ENCODE measurements at places on chromosomes 5 and 9.

DNA sequence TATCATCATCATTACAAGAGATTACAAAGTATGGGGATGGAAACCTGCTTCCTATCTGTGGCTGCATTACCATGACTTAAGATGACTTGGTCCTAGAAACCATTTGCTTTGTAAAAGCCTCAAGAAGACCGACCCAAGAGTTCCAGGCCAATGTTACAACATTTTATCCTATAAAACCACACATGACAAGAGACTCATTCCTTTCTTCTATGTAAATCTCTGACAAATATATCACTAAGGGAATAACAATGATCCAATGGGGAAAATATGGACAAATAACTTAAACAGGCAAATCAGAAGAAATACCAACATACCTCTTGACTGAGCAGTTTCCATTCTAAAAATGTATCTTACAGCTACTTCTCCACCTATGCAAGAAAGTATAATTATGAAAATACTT is 44.3 kb upstream of the VPS13A start:
- DNase-seq, result no peak

DNA sequence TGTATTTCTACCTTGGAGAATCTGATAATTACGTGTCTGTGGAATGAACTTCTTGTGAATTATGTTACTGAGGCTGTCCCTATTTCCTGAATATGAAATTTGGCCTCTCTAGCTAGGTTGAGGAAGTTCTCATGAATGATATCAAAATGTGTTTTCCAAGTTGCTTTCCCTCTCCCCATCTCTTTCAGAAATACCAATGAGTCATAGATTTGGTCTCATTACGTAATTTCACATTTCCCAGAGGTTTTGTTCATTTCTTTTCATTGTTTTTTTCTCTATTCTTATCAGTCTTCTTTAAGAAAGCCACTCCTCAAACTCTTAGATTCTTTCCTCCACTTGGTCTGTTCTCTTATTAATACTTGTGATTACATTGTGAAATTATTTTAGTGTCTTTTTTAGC is 923.8 kb upstream of the CDH9 start:
- no peak for DNase-seq

GRCh38 chr5:87916320-87916719 is 352.3 kb downstream of the TMEM161B start:
- no peak for DNase-seq

- DNase-seq, result no peak
Observed at GRCh38 chr9:97572892-97573365, 60.2 kb downstream of the TSTD2 start.

- DNase-seq, result no peak
Observed at GRCh38 chr5:68699966-68700365, 393.8 kb upstream of the SLC30A5 start.

GRCh38 chr5:78773655-78774054 is 125.1 kb upstream of the LHFPL2 start:
- DNase-seq, result no peak

DNA sequence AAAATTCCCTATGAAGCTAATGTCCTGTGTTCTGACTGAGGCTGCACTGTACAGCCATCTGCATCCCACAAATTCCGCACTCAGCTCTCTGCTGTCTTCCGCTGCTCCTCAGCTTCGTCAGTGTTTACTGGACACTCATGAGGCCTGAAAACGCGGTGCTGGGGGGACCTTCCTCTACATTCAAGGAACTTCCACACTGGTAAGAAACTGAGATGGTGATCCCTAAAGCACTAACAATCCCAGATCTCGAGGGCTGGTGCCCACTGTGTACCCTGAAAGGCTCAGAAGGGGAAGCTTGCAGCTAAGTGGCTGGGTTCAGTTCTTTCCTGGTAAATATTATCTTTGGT is 117.9 kb downstream of the NRG2 start:
- DNase-seq, result no peak

- DNase-seq, result no peak
Observed at GRCh38 chr5:127700237-127700766, 2.9 kb upstream of the CCDC192 start.

- no peak for DNase-seq
Observed at GRCh38 chr9:76444322-76444929, 14.6 kb upstream of the GCNT1 start.

DNA sequence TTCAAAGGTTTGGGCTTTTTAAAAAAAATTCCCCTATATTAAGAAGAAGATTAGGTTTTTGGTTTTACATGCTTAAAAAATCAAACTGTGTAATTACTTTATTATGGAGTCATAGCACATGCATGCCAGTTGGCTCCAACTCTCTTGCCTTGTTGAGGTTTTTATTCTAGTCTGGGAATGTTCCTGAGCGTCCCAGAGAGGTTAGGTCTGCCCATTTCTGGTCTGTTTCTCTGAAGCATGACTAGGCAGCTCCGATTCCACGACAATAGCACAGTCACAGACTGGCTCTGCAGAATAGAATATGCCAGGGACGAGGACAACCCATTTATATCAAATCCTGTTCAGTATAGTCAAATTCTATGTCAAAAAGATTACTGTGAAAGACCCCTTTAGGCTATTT is 217.0 kb downstream of the PCSK5 start:
- no peak for DNase-seq

GRCh38 chr9:81363916-81364480 is 325.3 kb downstream of the TLE1 start:
- no peak for DNase-seq

DNA sequence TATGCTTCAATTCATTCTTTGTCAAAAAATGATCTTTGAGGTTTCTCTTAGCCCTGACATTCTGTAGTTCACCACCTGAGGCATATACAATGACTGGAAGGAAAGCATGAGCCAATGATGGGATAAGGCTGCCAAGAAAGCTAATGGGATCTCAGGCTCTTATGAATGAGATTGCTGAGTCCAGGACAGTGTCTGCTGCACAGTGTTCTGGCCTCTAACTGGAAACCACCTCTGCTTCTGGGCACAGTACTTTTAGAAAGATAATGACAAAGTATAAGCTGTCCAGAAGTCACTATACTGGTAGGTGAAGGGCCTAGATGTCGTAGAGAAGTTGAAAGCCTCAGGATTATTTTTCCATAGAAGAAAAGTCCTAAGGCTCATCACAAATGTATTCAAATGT is 69.1 kb upstream of the PAPPA start:
- no peak for DNase-seq

DNA sequence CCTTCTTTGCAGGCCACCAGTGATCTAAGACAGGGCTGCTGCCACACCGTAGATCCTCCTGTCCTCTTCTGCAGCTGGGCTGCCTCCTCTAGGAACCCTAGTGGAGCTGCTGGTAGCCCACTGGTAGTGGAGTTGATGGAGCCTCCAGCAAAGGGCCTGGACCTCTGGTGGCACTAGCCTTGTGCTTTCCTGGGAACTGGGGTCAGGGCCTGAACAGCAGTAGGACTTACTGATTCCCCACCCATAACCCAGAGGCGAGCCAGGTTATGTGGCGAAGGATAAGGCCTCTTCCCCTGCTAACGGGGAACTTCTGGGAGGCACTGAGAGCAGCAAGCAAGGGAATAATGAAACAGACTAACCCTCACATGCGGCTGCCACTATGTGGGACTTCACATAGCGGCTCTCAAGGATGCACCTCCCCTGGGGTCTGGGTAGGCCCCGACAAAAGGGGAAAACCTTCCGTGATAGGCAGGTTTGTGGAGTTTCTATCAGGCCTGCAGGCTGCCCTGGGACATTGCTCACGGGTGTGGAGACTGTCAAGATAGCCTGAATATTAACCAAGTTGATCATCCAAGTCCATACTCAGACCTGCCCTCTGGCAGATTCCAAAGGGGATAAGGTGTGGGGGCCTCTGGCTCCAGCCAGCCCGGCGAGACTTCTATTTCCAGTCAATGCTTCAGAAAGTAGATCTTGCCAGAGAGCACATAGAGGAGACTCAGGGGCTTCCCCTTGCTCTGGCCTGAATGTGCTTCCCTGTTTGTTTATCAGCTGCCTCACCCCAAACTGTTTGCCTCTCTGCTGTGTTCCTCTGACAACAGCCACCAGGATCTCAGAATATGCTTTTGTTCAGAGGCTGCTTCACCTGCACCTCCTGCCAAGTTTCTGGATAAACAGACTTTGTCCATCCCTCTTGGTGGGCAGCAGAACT is 7.4 kb downstream of the SLC22A4 start:
- no peak for DNase-seq

DNA sequence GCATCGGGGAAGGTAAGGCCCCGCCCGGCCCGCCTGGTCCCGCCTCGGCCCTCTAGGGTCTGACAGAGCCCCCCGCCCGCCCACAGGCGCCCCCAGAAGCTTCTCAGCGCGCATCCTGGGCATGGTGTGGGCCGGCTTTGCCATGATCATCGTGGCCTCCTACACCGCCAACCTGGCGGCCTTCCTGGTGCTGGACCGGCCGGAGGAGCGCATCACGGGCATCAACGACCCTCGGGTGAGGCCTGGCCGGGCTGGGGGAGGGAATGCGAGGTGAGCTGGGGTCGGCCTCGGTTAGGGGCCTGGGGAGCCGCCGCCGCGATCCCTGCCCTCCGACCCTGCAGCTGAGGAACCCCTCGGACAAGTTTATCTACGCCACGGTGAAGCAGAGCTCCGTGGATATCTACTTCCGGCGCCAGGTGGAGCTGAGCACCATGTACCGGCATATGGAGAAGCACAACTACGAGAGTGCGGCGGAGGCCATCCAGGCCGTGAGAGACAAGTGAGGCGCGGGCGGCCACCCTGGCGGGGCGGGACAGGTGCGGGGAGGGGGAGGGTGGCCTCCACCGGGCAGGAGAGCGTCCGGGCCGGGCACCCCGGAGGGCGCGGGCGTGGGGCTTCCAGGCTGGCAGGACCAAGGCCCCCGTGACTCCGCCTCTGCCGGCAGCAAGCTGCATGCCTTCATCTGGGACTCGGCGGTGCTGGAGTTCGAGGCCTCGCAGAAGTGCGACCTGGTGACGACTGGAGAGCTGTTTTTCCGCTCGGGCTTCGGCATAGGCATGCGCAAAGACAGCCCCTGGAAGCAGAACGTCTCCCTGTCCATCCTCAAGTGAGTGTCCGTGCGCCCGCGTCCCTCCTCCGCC is 7.1 kb downstream of the LRRC26 start:
- no peak for DNase-seq

DNA sequence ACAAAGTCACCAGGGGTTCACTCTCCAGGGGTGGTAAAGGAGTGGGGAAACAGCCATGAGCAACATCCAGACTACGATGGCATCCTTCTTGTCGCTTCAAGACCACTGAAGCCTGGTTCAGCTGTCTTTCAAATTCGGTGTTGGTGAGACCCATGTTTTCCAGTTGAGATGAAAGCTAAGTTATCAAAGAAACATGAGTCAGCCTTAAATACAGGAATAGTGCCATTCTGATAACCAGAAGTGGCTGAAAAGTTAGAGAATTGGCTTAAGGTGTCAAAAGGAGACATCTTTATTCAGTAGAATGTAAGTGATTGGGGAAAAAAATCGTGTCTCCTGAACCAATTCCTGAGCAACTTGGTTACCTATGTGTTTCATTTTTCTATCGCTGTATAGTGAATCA is 7.0 kb upstream of the CARD19 start:
- no peak for DNase-seq

GRCh38 chr9:136409557-136410455 is 608 bp downstream of the ENTR1 start:
- no peak for DNase-seq

DNA sequence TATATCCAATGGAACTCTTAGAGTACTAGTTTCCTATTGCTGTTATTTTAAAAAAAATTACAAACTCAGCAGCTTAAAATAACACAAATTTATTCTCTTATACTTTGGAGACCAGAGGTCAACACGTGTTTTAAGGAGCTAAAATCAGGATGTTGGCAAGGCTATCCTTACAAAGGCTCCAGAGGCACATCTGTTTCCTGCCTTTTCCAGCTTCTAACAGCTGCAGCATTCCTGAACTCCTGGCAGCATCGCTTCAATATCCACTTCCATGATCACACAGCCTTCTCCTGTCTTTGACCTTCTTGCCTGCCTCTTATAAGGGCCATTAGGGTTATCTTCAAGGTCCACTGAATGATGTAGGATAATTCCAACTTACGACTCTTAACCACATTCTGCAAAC is 92.2 kb upstream of the CCNG1 start:
- no peak for DNase-seq

DNA sequence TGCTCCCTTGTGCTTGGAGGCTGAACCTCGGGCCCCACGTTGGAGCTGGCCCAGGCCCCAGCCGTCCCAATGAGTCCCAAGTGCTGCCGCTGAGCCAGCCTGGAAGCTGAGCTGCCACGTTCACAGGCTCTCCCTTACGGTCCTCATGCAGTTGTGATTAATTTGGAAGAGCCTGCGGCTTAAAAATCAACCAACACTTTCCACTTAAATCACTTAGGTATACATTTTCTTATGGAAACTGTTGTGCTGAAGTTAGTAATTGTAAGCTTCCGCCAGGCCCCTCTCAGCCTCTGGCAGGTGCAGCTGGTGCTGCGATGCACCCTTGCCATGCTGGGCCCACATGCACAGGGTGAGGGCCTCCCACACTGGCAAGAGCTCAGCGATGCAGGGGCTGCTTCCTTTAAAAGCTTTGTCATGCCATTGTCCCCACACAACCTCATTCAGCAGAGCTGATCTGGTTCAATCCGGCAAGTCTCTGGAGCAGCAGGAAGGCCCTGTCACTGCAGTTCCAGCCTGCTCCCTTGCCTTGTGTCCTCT is 61.0 kb downstream of the IPPK start:
- no peak for DNase-seq

- DNase-seq, result no peak
Observed at GRCh38 chr5:983238-983524, 25.4 kb upstream of the NKD2 start.

- no peak for DNase-seq
Observed at GRCh38 chr5:140388052-140388451, 13.6 kb upstream of the ANKHD1 start.

DNA sequence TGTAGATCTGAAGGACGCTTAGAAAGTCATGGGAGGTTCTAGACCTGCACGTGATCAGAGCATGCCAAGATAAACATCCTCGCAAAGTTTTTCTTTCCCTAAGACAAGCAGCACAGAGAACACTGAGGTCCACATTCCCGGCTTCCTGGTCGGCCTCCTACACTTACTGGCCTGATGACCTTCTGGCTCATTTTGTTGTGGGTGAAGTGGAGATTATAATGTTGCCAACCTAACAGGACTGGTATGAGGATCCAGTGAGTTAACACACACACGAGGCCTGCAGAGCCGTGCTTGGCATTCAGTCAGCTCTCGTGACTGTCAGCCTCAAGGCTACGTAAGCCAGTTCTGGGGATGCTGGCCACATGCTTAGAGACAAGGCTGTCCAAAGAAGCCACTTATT is 186.0 kb downstream of the TENT4A start:
- DNase-seq, result no peak

DNA sequence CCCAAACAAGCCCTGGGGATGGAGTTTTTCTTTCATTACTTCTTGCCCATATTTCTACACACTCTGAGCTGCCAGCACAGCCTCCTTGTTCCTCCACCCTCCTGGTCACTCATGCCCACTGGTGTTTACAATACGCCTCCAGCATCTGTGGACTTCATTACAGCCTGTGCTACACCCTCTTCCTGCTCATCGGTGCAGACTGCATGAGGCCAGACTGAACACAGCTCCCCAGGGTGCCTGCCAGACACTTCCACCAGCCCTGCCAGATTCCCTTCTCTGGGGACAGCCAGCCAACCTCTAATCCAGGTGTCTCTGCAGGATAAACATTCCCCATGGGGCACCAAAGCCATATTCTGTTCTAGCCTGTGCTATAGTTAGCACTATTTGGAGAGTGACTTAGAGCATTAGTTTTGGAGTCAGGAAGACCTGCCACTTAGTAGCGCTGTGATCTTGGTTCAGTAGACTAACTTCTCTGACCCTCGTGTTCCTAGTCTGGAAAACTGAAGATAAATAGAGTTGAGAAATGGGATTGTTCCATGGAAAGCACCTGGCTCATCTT is 163.8 kb upstream of the KLF4 start:
- DNase-seq, result no peak

Measured in NCI-H2081 treated with DMSO at 0.1 percent for 48 hours (cell line).